ENCODE measurements at places on chromosomes 4 and X. TPM values are rescaled to one million over a fixed set of nuclear protein-coding genes. Genes with fewer than 3 reads are reported as not detected.

ODAPH gene
- total RNA-seq, result 0.19 TPM

TBC1D1 gene
- 110 TPM for total RNA-seq

XAGE1A gene
- not detected for total RNA-seq

TMEM31 gene
- not detected for total RNA-seq

FGFRL1 gene
- 63.1 TPM for total RNA-seq

DIPK2B gene
- not detected for total RNA-seq

DNA sequence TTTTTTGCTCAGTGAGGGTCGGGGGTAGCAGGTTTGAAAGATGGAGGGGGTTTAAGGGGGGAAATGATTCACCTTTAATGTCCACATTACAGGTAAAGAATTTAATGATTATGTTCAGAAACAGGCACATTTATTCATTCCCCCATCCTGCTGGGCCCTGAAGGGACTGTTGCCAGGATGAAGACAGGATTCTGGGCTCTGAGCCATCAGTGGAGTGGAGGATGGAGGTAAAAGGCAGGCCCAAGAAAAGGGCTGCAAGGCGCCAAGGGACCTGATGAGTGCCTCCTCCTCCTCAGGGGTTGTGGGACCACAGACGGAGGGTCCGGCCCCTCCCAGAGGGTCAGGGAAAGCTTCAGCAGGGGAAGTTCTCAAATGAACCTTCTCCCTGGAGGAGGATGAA, 40.4 kb upstream of the PROM1 start:
- no peak for DNase-seq

DNA sequence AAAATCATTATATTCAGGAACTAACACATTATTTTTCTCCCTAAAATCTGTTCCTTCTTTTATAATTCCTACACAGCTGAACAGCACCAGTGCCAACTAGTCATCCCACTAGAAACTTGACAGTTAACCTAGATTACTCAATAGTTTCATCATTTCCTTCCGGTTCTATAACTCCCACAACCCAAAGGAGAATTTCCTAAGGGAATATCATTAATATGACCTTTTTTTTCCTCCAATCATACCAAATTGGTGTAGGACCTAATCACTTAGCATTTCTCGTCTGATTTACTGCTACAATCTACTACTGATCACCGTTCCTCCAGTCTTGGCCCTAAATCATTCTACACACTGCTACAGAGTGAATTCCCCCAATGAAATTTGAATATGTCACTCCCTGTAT, 45.9 kb downstream of the WDFY3 start:
- peak; percentile 34 for DNase-seq

DNA sequence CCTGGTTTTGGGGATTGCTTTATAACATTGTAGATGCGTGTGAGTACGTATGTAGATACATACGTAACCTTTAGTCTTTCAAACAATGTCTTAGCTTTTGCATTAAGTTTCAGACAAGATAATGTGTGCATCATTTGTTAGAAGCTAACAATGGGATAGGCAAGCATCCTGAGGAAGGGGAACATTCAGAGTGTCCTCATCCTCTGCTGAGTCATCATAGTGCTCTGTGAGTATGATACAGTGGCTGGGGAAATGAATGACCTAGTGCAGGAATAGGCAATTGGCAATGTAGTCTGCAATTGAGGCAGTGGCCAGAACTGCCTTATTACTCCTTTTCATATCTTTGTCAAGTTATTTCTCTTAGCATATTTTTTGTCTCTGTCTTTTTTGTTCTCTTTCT, 7.3 kb downstream of the NAP1L5 start:
- no peak for DNase-seq

GRCh38 chr4:56772134-56772533, 49.4 kb downstream of the SPINK2 start:
- DNase-seq, result no peak

DNA sequence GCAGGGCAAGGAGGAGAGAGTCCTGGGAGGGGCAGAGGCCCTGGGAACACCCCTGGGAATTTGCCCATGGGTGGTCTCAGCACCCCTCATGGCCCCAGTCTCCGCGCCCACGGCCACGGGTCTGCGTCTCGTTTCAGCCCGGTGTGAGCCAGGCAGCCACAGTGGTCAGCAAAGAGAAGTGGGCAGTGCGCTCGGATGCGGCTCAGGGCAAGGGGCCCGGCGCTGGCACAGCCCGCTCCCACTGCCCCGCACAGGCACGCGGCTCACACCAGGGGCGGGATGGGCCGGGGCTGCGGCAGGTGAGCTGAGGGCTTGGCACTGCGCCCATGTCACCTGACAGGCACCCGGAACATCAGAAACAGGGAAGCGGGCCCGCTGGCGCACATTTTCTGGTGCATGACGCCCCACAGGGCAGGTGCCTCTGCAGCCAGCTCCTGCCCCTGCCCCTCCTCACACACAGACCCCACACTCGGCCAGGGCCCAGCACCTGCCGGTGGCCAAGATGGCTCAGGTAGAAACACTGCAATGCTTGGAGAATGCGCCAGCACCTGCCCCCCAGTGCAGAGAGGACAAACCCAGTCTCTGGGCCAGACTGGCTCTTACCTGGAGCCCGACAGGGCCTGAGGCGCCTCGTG, 41.9 kb upstream of the MXD4 start:
- peak; percentile 3 for DNase-seq

DNA sequence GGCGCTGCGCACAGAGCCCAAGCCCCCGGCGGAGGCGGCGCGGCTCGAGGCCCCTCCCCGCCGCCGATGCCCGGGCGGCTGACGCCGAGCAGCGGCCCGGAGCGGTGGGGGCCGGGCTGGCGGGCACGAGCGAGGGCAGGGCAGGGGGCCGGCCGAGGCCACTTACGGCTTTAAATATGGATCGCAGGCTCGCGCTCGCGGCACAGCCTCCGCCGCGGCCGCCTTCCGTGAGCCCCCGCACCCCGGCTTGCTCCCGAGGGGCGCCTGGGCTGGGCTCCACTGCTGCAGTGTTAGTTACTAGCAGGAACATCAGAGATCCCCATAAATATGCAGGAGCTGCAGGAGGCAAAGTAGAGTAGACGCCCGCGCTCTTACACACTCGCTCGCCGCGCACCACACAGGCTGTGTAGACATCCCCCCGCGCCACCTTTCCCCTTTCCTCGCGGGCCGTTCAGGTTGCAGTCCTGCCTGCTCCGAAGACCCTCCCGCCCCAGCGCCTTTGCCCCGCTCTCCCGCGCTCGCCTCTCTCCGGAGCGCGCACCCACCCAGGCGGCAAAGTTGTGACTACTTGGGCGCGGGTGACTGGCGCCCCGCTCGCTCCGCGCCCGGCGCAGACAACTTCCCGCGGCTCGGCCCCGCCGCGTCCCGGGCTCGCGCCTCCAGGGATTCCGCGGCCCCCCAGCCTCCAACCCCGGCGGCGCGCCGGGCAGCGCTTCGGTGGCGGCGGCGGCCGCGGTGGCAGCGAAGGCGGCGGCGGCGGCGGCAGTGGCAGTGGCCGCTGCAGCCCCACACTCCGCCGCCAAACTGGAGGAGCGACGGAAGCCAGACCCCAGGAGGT, 152.0 kb upstream of the SLC4A4 start:
- DNase-seq, result peak; percentile 16

DNA sequence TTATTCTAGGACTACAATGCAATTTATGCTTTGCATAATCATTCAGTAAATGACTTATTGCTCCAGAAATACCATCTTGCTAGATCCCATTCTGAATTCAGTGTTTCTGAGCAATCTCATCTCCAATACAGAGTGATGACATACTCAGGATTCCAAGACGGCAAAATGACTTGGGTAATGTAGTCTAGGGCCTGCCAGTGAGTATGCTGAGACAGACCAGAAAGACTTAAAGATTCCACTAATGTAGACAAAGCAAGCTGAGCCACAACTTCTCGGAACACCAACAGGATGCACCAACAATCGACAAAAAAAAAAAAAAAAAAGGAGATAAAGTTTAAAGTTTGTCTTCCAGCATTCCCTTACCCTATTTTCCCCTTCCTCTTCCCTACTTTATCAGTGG, 919 bp upstream of the SEC24B start:
- DNase-seq, result peak; percentile 15

GRCh38 chrX:7133050-7133440, 14.5 kb upstream of the STS start:
- DNase-seq, result peak; percentile 8

DNA sequence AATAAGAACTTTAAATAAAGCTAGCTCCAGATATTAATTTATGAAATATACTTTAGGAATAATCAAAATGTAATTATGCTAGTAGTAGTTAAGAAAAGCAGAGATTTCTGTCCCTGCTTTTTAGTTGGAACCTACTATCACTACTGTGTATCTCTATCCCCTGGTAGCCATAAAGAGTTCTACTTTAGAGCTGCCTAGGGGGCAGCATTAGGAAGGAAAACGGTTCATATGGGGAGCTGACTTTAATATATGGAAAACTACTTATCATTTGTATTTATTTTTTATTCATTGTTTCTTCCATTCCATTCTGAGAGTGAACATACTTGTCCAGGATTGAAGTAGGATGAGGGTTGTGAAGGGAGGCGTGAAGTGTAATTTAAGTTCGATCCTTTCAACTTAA, 40.9 kb downstream of the CPEB2 start:
- DNase-seq, result no peak

DNA sequence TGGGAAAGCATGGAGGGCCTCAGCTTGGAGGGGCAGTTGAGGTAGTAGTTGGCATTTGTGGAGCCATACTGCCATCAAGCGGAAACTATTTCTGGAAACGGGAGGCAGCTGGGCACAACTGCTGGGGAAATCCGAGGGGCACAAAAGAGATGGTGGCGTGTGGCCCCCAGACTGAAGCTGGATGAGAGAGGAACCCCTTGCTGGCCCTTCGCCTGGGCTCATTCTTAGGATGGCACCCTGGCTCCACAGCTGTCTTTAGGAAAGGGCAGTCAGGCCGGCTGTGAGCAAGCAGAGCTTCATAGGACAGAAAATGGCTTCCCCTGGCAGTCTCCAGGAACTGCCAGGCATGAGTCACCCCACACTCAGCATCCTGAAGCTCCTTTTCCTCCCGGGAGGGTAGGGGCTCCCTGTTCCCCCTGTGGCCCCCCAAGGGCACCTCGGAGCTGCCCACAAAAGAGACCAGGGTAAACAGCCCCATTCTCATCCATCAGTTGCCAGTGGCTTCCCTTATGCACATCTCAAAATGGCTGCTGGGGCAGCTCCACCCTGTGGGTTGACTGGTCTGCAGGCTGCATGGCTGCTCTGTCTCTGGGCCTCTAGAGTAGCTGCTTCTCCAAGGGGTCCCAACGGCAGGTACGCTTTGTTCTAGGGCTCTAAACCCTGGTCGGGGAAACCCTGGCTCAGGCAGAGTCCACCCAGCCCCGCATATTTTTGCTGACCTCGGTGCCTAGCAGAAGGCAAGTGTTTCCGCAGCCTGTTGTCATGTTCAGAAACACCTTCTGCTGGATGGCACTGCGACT, 64.7 kb downstream of the NBDY start:
- DNase-seq, result no peak

DNA sequence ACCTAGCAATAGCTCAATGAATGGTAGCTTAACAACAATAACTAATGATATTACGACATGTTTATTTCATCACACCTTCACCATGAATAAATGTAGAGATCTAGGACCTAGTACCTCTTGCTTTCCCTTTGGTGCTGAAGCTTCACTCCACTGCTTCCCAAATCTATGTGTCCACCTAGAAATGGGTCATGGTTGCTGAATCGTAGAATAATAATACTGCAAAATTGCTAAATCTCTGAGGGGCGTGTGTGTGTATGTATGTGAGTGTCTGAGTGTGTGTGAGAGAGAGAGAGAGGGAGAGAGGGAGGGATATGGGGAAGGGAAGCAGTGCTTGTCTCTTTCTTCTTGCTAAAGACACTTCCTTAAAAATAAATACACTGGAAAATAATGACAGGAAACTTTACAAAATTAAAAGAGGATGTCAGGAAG, 109.3 kb upstream of the BMP2K start:
- DNase-seq, result no peak

DNA sequence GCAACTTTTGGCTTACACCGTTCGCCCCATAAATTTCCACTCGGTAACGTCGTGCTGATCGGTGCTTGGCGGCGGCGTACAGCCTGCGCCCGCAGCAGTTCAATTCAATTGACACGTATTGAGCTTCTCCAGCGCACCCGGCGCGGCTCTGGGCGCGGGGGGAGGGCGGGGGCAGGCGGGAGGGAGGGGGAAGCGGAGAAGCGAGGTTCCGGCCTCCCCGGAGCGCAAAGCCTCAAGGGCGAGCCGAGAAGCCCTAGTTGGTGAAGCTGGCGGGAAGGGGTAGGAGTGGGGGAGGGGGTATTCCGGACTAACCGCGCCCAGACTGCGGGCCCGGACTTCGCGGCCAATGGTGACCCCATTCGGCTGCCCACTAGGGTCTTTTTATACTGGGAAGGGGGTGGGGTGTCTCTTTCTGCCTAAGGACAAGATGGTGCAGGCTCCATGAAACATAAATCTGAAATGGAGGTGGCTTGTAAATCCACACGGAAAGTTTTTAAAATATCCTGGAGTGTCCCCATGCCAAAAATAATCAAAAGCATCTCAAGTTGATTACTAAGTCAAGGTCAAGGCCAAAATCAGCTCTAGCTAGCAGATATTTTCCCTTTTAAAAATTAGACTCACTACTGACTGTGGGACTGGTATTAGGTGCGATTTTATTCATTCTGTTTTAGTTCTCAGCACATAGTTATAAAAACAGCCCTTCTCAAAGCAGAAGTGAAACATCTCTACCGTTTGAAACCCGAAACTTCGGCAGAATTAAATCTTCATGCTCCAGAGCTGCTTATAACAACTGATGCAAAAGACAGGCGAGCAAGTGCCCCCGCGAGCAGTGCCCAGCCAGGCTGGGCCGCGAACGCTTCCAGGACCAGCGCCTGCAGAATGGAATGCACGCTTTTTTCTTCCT, 1.5 kb upstream of the BCOR start:
- DNase-seq, result no peak

DNA sequence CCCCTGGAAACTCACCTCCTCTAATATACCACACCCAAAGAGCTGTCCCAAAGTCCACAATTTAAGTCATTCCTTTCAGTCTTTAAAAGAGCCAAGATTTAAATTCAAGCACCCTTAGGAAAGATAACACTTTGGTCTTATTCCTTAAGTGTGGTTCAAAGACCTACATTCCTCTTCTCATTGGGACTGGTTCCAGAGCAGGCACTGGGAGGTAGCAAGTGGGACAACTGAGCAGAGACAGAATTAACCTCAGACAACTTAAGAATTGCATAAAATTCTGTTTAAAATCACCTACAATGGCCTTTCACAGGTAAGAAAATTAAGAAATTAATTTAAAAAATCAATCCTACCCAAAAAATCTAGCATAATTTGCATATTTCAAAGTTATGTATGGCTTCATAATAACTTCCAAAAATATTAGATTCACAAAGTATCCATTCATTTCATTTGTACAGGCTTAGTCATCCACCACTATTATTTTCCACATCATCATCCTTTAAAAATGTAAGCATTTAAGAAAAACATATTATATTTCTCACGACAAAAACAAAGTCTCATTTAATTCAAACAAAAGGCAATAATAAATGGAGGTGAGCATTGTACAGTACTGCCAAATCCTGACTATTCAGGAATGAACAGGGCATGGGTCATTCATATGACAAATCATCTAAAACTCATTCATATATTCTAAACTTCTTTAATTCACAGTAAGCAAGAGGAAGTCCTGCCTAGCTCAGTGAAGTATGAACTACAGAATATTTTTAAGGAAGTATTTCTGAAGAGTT, 13.6 kb downstream of the PRSS12 start:
- no peak for DNase-seq

All from H4 (cell line).